Hematopoietic multipotent progenitor cell treated with erythropoietin and hydrocortisone succinate and interleukin-3 and kit ligand, for 8 days (in vitro differentiated cells): ENCODE measurements at places on chromosomes 13 and 19.

DNA sequence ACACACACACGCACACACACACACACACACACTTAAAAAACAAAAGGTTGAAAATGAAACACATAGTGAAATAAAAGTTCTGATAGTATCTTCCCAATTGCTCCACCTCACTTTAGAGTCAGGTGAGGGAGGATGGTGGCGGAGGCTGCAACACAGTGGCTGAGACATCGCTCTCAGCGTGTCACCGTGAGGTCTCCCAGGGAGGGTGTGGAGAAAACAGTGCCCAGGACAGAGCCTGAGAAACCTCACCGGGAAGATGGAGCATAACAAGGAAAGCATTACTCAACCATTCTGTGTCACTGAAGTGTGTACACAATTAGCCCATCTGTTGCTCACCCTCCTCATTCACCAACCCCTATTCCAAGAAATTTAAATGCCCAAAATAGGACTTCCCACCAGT is 111.4 kb upstream of the USP29 start:
- no peak for DNase-seq

- DNase-seq: no peak
Measured at GRCh38 chr19:17001603-17002183, 24.9 kb downstream of the CPAMD8 start.

DNA sequence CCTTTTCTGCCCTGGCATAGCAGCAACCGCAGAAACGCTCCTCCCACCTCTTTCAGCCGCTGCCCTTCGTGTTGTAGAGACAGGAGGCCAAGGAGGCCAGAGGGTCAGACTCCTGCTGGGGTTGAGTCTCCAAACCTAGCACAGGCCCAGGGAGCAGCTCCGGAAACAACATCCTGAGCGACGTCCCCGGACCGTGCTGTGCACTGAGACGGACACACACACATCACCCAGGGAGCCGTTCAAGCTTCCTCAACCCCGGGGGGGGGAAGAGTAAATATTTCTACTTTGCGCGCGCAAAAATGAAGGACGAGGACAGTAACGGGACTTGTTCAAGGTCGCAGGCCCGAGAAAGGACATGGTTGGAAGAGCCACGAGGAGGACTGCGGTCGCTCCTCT is 657 bp downstream of the ZNF550 start:
- DNase-seq: peak; percentile 48

DNA sequence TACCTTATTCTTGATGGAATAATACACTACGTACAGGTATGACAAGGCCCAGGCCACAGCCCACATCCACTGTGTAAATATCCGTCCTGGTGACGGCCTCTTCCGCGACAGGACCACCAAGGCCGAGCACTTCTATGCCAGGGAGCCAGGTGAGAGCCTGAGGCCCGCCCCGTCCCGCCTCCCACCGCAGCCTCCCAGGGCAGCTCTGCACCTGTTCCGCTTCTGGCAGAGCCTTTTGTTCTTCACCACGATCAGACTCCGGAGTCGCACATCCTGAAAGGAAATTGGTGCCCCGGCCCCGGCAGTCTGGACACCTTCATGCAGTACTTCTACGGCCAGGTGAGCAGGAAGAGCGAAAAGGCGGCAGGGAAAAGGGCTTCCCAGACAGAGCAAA is 10.6 kb upstream of the ZNF358 start:
- DNase-seq: no peak

- peak; percentile 71 for DNase-seq
Measured at GRCh38 chr19:4539693-4540581, at the start of gene LRG1. LRG1 (minus strand) TSS chr19:4540036; CDS start chr19:4540013, 23 bp downstream.

GRCh38 chr19:7863971-7864689 is 10.1 kb downstream of the PRR36 start:
- no peak for DNase-seq

GRCh38 chr19:10568062-10568825 is 535 bp downstream of the CDKN2D start:
- no peak for DNase-seq

- no peak for DNase-seq
Measured at GRCh38 chr19:51200071-51200666, 24.7 kb upstream of the CD33 start.
